ENCODE measurements at places on chromosomes 7 and 10. TPM values are rescaled to one million over a fixed set of nuclear protein-coding genes. Genes with fewer than 3 reads are reported as not detected.

The MSMB gene
- total RNA-seq = not detected

The ANK3 gene
- 27.5 TPM for total RNA-seq

The KAZALD1 gene
- total RNA-seq = 3.6 TPM

The HMX2 gene
- total RNA-seq = not detected

The NEUROG3 gene
- total RNA-seq = not detected

The GNGT1 gene
- not detected for total RNA-seq

The ABCB1 gene
- 0.05 TPM for total RNA-seq

The RBP3 gene
- total RNA-seq = not detected

The RTKN2 gene
- total RNA-seq = 0.89 TPM

The SHH gene
- not detected for total RNA-seq

The IRF5 gene
- total RNA-seq = 0.14 TPM

The JMJD1C gene
- 60.6 TPM for total RNA-seq

The NKX2-3 gene
- total RNA-seq = 0.89 TPM

The TFAM gene
- total RNA-seq = 14.8 TPM

The TMEM196 gene
- not detected for total RNA-seq

The UNCX gene
- not detected for total RNA-seq

The VWA2 gene
- total RNA-seq = not detected

The FAM25C gene
- total RNA-seq = not detected

The SPACDR gene
- total RNA-seq = 1.5 TPM

The SH2B2 gene
- total RNA-seq = 4.7 TPM

The MLXIPL gene
- not detected for total RNA-seq

The IFT22 gene
- 23.8 TPM for total RNA-seq

The TLX1 gene
- not detected for total RNA-seq

The ZDHHC6 gene
- total RNA-seq = 24.9 TPM

The SPDYE9 gene
- total RNA-seq = not detected

The APBB1IP gene
- total RNA-seq = not detected

The AKR1C8 gene
- total RNA-seq = not detected

The NEUROD6 gene
- not detected for total RNA-seq

The ANXA8L1 gene
- 2.9 TPM for total RNA-seq

The GRID2IP gene
- total RNA-seq = not detected

The CHST15 gene
- 0.46 TPM for total RNA-seq

The RHOBTB1 gene
- 17.7 TPM for total RNA-seq

The H2BK1 gene
- not detected for total RNA-seq

The KCP gene
- 0.30 TPM for total RNA-seq

The SDK1 gene
- 0.46 TPM for total RNA-seq

The OPTN gene
- total RNA-seq = 75.7 TPM

The CTTNBP2 gene
- 0.78 TPM for total RNA-seq

The KCNIP2 gene
- total RNA-seq = 0.59 TPM

The CD36 gene
- 1.2 TPM for total RNA-seq

The CALML3 gene
- total RNA-seq = not detected

The ZNF485 gene
- total RNA-seq = 2.1 TPM

The TEX36 gene
- total RNA-seq = not detected

The FAM237B gene
- not detected for total RNA-seq

The OR2A7 gene
- not detected for total RNA-seq

The ECHS1 gene
- total RNA-seq = 62.9 TPM

The LHFPL3 gene
- total RNA-seq = not detected

The SERPINE1 gene
- 2,093 TPM for total RNA-seq

The CISD1 gene
- total RNA-seq = 14.6 TPM

The HGF gene
- total RNA-seq = 83.4 TPM

All from smooth muscle cell of the umbilical artery (primary cell).